ENCODE measurements at places on chromosomes 2 and 18.
A peak's percentile ranks its signal among the peaks of the same experiment; 100 is the strongest.

GRCh38 chr2:176187200-176187898 is 1.1 kb upstream of the HOXD1 start:
- H3K27me3 ChIP-seq, result peaks cover 98% of the 10 kb centered on the region
- peak; percentile 24 for DNase-seq
- peak overlapping the region; percentile 72 for H3K4me3 ChIP-seq
- H3K36me3 ChIP-seq, result no peaks in the 10 kb centered on the region

DNA sequence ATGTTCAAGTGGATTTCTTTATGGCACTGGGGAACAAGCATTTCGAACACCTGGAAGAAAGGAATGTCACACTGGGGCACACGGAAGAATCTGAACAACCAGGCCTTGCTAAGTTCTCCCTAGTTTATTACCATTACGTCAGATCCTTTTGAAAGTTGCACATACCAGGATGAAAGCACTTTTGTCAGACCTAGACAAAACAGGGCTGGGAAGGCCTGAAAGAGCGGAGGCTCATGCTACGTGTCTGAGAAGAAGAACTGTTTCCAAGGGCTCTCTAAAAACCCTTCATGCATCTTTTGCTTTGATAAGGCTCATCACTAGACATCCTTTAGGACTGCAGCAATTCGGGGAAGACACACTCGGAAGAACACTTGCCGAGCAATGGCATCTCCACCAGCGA is 15.4 kb upstream of the SLC25A52 start:
- H3K4me1 ChIP-seq, result peaks cover 17% of the 10 kb centered on the region
- DNase-seq, result no peak
- H3K4me3 ChIP-seq, result no peak overlapping the region
- no peak overlapping the region for H3K27ac ChIP-seq

GRCh38 chr18:38747153-38747552 is 1181.6 kb upstream of the CELF4 start:
- no peak for DNase-seq
- peaks cover 3% of the 10 kb centered on the region for H3K4me1 ChIP-seq
- H3K27ac ChIP-seq, result no peak overlapping the region
- H3K27me3 ChIP-seq, result no peaks in the 10 kb centered on the region

- H3K27me3 ChIP-seq, result no peaks in the 10 kb centered on the region
- peaks cover 45% of the 10 kb centered on the region for H3K4me1 ChIP-seq
- H3K36me3 ChIP-seq, result no peaks in the 10 kb centered on the region
- H3K27ac ChIP-seq, result no peak overlapping the region
Observed at GRCh38 chr2:10385501-10385900, 62.6 kb downstream of the ODC1 start.

GRCh38 chr2:181517685-181518301 is 60.6 kb downstream of the ITGA4 start:
- H3K4me3 ChIP-seq, result no peak overlapping the region
- H3K27me3 ChIP-seq, result no peaks in the 10 kb centered on the region
- no peaks in the 10 kb centered on the region for H3K4me1 ChIP-seq
- no peaks in the 10 kb centered on the region for H3K36me3 ChIP-seq
- H3K27ac ChIP-seq, result no peak overlapping the region

- H3K36me3 ChIP-seq, result no peaks in the 10 kb centered on the region
- H3K27me3 ChIP-seq, result peaks cover 43% of the 10 kb centered on the region
Observed at GRCh38 chr18:11146947-11147345, 2.4 kb downstream of the PIEZO2 start.

GRCh38 chr2:3543023-3543683 is 15.0 kb downstream of the RNASEH1 start:
- H3K36me3 ChIP-seq, result peaks cover 72% of the 10 kb centered on the region
- H3K4me1 ChIP-seq, result no peaks in the 10 kb centered on the region
- H3K27me3 ChIP-seq, result no peaks in the 10 kb centered on the region
- H3K27ac ChIP-seq, result no peak overlapping the region
- no peak for DNase-seq

GRCh38 chr2:42977270-42978174 is 185.1 kb upstream of the HAAO start:
- H3K36me3 ChIP-seq, result no peaks in the 10 kb centered on the region
- H3K27ac ChIP-seq, result no peak overlapping the region
- peaks cover 9% of the 10 kb centered on the region for H3K4me1 ChIP-seq
- no peaks in the 10 kb centered on the region for H3K27me3 ChIP-seq
- H3K4me3 ChIP-seq, result no peak overlapping the region

All from WTC11 (cell line).